ENCODE measurements at places on chromosomes 1 and 21.

DNA sequence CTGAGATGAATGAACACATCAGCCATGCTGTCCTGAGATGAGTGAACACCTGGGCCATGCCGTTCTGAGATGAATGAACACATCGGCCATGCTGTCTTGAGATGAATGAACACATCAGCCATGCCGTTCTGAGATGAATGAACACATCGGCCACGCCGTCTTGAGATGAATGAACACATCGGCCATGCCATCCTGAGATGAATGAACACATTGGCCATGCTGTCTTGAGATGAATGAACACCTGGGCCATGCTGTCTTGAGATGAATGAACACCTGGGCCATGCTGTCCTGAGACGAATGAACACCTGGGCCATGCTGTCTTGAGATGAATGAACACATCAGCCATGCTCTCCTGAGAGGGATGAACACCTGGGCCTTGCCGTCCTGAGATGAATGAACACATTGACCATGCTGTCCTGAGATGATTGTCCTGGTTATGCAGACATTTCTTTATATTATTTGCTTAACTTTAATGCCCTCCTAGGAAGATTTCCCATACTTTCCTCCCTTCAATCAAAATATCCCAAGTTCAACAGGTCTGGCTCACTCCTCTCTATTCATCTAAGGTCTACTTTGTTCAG is 48.6 kb upstream of the COL6A1 start:
- DNase-seq = no peak

- no peak for DNase-seq
These were observed 1.5 kb downstream of the FCRL4 start for GRCh38 chr1:157596384-157596783.

GRCh38 chr1:224168859-224169380 is 14.1 kb upstream of the DEGS1 start:
- no peak for DNase-seq

DNA sequence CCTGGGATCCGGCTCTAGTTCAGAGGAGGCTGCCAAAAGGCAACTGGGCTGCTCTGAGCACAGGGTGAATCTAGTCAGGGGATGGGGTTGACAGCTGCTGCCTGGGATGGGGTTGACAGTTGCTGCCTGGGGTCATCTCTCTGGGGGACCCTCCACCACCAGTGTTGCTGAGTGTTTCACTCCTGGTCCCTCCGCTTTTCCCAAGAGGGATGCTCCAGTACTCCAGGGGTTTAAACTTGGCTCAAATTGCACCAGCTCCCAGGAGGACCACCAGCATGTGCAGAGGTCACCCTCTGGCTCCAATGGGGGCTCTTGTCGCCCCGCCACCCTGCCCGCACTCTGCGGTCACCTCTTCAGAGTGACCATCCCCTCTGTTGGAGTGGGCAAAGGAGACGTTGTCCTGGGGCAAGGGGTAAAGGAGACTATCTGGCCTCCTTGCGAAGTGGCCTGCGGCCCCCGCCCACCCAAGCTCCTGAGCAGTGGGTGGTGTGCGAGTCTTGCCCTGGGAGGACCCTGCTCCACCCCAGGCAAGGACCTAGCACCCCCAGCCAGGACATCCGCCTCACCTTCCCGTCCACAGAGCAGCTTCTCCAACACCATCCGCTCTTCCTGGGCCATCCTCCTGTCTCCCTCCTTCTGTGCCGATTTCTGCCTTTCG is 52.6 kb downstream of the SIK1 start:
- no peak for DNase-seq

- no peak for DNase-seq
These were observed 42.3 kb downstream of the RXRG start for GRCh38 chr1:165402517-165403111.

DNA sequence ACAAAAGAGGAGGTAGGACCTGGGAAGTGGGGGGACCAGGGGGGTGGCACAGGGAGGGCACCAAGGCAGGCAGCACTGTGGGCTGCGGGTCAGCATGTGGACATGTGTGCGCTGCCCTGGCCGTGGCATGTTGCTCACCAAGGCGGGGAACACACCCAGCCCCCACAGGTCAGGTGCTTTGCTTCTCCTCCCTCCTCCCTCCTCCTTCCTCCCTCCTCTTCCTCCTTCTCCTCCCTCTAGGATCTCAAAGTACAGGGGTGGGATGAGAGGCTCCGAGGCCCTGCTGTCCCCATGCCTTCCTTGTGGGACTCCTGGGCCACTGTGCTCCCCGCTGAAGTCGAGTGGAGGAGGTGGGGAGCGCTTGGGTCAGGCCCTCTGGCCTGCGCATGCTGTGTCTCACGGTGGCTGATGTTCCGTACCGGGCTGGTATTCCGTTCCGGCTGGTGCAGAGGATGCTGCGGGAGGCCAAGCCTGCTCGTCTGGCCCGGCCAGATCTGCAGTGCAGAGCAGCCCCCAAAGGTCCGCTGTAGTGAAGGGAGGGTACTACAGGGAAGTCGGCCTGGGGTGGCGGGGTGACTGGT is 26.6 kb downstream of the SPSB1 start:
- DNase-seq = no peak

DNA sequence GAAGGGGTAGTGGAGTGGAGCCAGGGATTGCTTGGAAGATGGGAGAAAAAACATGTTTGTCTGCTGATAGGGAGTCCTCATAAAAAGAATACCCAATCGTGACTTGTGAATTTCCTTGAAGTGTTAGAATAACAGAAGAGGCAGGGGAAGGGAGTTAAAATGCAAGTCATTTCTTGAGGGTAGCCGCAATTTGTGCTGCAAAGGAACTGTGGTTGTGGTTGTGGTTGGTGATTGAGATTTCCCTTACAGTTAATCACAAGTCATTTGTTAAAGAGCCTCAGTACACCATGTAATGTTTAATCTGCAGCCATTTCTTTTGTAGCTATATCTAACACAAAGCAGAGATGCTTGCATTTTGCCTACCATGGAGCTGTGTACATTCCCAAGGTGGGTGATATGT is 38.5 kb upstream of the EGLN1 start:
- no peak for DNase-seq

DNA sequence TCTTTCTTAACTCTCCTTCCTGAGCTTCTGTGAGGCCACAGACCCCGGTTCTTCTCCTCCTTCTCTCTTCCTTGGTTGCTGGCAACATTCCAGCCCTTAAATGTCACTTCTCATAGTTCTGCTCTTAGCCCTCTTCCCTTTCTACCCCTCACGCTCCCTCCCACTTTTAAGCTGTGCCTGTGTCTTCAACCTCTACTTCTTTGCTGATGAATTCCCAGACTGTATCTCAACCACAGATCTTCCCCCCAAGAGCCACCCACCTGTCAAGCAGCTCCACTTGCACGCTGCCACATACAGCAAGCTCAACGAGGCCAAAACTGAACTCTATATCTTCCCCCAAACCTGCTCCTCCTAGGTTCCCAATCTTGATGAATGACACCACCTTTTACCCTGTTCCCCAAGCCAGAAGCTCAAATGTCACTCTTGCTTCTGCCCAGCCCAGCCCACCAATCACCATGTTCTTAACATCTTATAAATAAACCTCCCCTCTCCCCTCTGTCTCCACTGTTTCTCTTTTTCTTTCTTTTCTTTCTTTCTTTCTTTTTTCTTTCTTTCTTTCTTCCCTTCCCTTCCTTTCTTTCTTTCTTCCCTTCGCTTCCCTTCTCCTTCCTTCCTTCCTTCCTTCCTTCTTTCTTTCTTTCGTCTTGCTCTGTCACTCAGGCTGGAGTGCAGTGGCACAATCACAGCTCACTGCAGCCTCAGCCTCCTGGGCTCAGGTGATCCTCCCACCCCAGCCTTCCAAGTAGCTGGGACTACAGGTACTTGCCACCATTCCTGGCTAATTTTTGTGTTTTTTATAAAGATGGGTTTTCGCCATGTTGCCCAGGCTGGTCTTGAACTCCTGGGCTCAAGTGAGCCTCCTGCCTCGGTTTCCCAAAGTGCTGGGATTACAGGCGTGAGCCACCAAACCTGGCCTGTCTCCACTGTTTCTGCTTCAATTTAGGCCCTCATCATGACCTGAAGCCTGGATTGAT is 19.8 kb upstream of the PTP4A2 start:
- no peak for DNase-seq

- DNase-seq = no peak
These were observed 182.9 kb upstream of the DPYD start for GRCh38 chr1:98103617-98104285.

GRCh38 chr1:167483790-167484189 is 34.5 kb downstream of the CD247 start:
- DNase-seq = no peak

DNA sequence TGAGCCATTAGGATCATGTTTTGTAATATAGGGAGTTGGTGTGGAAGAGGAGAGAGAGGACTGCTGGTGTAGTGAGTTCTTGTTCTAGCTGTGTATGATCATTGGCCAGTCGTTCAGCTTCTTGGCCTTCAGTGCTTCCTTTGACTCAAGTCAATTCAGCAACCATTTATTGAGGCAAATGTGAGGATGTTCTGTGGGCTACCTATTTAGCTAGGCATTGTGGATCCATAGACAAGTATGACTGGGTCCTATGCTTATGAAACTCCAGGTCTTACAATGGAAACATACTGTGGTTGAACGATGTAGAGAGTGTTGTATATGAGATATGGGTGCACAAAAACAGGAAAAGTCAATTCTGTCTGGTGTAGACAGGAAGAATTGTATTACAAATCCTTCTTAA is 41.7 kb downstream of the NFIA start:
- peak; percentile 24 for DNase-seq

DNA sequence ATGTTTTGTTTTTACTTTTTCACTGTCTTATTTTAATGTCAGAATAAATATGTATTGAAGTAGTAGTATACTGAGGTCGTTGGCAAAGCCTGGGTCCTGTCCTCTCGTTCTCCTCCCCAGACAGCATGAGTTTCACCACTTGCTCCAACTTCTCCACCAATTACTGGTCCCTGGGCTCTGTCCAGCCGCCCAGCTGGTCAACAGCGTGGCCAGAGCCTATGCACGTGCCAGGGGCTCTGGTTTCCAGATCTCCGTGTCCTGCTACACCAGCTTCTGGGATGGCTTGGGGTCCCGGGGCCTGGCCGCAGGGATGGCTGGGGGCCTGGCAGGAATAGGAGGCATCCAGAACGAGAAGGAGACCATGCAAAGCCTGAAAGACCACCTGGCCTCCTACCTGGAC is 19.3 kb downstream of the PTPN14 start:
- DNase-seq = no peak

DNA sequence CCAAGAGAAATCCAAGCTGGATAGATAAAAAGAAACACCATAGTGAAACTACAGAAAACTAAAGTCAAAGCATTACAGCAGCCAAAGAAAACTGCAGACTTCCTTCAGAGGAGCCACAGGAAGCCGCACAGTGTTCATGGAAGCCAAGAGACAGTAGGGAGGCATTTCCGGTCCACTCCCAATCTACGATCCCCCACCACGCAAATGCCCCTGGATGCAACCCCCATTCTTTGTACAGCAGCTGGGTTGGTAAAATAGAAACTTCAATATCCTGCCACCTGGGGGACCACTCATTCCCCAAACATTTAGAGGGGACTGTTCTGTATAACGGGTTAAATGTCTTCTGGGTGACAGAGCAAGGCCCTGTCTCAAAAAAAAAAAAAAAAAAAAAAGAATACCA is 43.9 kb upstream of the TSPEAR start:
- no peak for DNase-seq

- no peak for DNase-seq
These were observed 56.5 kb upstream of the DNAH14 start for GRCh38 chr1:224872832-224873433.

GRCh38 chr1:95953015-95953414 is 719.0 kb downstream of the RWDD3 start:
- peak; percentile 66 for DNase-seq

- DNase-seq = no peak
These were observed 334.3 kb downstream of the TGFB2 start for GRCh38 chr1:218679391-218679790.

DNA sequence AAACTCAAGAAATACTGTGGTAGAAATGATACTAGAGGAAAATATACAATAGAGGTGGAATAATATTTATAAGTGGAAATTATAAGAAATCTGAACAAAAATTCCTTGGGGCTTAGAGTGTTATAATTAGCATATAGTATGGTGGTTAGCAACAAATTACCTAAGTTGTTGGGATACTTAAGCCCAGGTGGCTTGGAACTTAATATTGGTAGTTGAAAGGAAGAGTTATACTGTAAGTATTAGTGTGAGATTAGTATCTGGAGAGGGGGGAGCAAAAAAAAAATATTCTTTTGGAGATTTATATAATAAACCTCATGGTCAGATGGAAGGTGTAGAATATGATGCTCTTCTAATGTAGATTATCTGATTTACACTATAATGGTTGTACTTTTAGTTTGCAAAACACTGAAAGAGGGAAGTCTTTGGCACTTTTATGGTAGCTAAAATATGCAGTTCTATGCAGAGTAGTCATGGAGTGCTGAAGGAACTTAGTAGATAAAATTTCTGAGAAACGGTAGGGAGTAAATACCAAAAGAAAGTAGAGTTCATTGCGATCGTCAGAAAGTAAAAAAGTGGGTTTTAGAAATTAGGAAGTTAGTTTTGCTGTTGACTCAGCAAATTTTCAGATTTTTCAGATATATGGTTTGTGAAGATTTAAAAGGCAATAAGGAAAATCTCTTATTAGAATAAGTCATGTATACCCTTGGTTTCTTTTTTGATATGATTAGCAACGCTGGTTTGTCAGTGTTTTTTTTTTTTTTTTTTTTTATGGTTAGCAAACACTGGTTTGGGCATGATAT is 45.7 kb downstream of the MTF2 start:
- DNase-seq = no peak

- no peak for DNase-seq
These were observed 5.2 kb upstream of the LRRC8D start for GRCh38 chr1:89815611-89816010.

DNA sequence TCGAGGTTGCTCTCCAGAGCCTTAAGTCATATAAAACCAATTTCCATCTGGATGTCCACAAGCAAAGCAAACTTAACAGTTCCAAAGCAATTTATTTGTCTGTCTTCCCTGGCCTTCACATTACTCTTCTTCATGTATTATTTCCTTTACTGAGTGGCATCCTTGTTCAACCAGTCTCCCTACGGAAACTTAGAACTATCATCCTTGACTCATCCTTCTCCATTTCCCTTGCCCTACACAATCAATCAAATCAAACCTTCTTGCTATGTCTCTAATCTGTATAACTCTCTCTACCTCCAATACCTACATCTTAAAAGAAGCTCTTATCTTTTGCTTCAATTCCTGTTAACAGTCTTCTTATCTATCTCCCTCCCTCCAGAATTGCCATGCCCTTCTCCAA is 25.4 kb downstream of the EGLN1 start:
- DNase-seq = no peak

- DNase-seq = peak; percentile 27
These were observed 128.6 kb downstream of the PRDM2 start for GRCh38 chr1:13828454-13829151.

GRCh38 chr1:209249785-209250440 is 333.6 kb upstream of the CAMK1G start:
- peak; percentile 25 for DNase-seq

GRCh38 chr1:119840745-119841144 is 29.5 kb upstream of the REG4 start:
- no peak for DNase-seq

DNA sequence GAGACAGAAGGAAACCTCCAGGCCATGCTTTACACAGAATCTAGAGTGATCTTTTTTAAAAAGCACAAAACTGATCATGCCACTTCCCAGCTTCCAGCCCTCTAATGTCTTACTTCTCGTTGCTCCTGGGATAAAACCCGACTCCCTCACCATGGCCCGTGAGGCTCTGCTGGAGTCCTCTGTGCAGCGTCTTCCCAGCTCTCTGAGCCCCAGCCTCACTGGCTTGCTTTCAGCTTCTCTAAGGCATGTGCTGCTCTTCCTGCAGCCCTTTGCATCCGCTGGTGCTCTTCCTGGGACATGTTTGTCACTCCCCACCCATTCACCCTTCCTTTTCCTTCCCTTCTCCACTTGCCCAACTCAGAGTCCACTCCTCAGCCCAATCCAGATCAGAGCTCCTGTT is 184.1 kb downstream of the AK5 start:
- no peak for DNase-seq

Data from NCI-H1092 treated with DMSO at 0.1 percent for 48 hours (cell line).